ENCODE measurements at places on chromosomes 16 and 17.

DNA sequence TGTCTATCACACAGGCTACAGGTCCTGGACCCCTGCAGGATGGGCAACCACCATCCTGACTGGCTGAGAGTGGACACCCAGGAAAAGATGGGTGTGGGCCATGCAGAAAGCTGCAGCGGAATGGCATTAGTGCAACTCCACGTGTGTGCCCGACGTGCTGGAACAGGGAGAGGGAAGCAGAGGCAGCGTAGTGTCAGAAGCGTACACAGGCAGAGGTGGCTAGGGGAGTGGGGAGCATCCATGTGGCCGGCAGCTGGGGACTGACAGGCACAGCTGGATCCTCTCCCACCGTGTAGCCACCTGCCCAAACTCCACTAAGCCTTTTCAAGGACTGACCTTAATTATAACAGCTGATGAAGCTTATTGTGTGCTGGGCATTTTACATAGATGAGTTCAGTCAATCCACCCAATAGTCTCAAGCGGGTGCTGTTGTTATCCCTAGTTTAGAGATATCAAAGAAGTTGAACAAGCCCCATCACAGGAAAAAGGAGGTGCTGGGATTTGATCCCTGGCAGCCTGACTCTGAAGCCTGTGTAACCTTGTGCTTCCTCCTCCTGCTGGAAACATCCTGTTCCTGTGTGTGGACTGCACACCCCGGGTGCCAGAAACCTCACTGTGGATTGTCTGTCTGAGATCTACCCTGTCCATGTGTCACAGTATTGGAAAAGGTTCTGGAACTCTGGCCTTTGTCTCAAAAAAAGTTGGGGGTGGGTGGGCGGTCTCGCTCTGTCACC lies 114.0 kb downstream of the PRKCA start:
- no peak for DNase-seq

DNA sequence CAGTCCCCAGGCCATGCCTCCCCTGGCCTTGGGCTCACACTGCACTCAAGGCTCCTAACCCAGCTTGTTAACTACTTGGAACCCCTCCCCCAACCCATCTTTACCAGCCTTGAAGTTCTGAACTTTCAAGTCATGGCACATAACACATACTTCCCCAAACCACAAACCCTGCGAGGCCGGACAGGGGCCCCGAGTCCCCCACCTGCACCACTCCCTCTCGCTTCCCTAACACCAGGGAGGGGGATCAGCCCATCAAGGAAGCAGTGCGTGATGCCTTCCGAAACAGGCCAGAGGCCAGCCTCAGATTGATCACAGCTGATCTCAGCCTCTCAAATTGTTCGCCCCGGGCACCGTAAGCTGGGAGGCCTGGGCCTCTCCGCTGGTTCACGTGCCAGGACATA lies 3.0 kb upstream of the NLRC3 start:
- DNase-seq, result no peak

GRCh38 chr17:57987581-57988300 lies at the start of gene VEZF1:
Gene VEZF1, minus strand, starts transcription at chr17:57988254. Its CDS starts 143 bp downstream, at chr17:57988111.
- DNase-seq, result peak; percentile 57

GRCh38 chr17:36999471-36999870 lies 50.7 kb downstream of the AATF start:
- no peak for DNase-seq

- DNase-seq, result no peak
Observed at GRCh38 chr16:89045881-89046280, 47.8 kb upstream of the ACSF3 start.

DNA sequence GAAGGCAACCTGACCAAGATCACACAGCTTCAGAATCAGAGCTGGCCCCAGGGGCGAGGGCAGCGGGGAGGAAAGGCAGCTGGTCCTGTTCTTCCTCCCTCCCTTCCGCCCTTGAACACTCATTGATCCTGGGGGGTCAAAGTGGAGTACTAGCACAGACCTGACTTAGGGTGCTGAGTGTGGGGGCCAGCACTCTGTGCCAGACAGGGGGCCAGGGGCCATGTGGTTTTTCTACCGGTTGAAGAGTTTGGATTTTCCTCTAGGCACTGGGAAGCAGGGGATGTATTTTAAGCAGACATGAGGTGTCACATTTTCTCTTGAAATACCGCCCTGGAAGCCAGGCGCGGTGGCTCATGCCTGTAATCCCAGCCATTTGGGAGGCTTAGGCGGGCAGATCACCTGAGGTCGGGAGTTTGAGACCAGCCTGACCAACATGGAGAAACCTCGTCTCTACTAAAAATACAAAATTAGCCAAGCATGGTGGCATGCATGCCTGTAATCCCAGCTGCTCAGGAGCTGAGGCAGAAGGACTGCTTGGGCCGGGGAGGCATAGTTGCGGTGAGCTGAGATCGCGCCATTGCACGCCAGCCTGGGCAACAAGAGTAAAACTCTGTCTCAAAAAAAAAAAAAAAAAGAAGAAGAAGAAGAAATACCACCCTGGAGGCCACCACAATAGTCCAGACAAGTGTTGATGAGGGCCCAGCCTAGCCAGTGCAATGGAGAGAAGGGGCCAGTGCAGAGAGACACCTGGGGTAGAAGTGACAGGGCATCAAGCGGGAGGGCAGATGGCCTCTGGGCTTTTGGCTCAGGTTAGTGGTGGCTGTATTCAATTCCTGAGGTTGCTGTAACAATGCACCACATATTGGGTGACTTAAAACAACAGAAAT lies 15.3 kb downstream of the OSBPL7 start:
- no peak for DNase-seq

- DNase-seq, result no peak
Observed at GRCh38 chr16:3467921-3468320, 24.4 kb downstream of the NAA60 start.

- DNase-seq, result no peak
Observed at GRCh38 chr16:2085669-2086068, 37.9 kb downstream of the TSC2 start.

GRCh38 chr17:8839410-8839935 lies 28.0 kb downstream of the PIK3R6 start:
- no peak for DNase-seq

- no peak for DNase-seq
Observed at GRCh38 chr17:78329263-78330059, 30.4 kb downstream of the SOCS3 start.

- no peak for DNase-seq
Observed at GRCh38 chr17:17345686-17346427, 42.7 kb downstream of the NT5M start.

DNA sequence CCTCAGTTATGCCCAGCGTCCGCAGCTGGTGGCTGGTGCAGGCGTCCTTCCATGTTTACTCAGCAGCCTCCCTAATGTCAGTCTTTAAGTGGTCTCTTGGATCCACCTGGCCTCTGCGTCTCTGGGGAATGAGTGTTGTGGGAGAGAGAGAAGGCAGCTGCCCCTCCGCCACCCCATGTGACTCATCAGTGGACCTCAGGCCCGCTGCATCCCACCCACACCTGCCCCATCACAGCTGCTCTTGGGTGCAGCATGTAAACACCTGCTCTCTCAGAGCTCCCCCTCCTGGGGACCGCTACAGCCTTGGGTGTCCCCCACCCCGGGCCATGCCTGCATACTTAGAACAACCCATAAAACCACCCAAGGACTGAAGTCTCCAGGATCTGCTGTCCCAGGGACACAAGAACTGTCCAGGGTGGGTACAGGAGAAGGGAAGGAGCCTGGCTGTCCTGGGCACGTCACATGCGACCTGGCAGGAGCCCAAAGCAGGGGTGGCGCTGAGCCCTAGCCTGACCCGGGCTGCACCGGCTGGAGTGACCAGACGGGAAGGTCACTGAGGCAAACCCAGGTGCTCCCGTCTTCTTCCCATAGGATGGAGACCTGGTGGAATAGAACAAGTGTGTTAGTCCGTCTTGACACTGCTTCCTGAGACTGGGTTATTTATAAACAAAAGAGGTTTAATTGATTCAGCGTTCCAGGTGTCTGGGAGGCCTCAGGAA lies 4.2 kb downstream of the C16orf90 start:
- no peak for DNase-seq

GRCh38 chr17:66387392-66387981 lies 85.1 kb downstream of the PRKCA start:
- no peak for DNase-seq

DNA sequence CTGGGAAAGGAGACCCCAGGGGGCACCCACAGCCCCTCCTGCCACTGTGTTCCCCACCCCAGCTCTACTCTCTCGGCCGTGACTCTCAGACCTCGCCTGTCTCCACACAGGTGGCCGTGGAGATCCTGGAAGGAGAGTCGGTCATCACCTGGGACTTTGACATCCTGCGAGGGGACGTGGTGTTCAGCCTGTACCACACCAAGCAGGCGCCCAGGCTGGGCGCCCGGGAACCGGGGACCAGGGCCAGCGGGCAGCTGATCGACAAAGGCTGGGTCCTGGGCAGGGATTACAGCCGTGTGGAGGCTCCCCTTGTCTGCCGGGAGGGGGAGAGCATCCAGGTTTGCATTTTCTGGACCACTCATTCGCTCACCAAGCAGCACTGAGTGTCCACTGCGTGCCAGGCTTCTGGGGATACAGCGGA lies 25.4 kb downstream of the NAGPA start:
- no peak for DNase-seq

- DNase-seq, result no peak
Observed at GRCh38 chr17:7237761-7238419, 1.4 kb downstream of the PHF23 start.

- no peak for DNase-seq
Observed at GRCh38 chr17:77141846-77142449, 1.2 kb downstream of the SEC14L1 start.

DNA sequence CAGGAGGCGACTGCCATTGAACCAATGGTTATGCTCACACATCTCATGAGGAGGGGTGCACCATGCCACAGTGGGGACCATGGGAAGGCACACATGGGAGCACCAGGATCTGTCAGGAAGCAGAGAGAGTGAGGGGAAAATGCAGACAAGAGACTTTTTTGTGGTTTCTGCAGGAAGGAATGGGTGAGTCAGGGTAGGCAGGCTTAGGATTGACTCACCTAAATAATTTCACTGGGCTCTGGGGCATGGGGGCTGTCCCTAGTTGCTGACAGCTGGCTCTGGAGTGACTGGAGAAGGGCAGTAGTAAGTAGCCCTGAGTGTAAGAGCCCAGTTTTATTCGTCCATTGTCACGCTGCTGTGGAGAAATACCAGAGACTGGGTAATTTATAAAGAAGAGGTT lies 202.4 kb downstream of the AXIN2 start:
- DNase-seq, result no peak

DNA sequence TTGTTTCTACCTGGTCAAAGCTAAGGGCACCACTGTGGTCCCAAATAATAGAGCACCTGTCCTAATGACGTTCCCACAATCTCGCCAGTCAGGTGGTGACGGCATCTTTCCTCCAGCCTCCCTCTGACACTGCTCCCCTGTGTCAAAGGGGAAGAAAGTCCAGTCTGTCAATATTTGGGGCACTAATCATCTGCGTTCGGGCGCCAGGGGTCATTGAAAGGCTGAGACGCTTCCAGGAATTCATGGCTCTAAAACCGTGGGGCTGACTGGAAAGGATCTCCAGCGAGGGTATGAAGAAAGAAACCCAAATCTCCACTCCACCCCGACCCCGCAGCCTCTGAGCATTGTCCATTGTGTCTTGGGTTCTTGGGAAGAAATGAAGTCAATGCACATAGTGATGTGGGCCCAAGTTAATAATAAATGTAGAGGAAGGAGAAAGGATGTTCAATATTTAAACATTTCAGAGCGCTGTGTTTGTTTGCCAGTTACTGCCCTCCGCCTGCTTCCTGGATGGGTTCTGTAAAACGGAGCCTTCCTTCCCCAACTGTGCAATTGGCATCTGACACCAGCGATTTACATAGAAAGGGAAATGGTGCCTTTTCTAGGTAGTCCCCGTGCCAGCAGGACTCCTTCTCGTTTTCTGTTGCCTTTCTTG lies 103.2 kb downstream of the SOCS1 start:
- no peak for DNase-seq

GRCh38 chr16:78474762-78475161 lies 375.3 kb downstream of the WWOX start:
- DNase-seq, result no peak

DNA sequence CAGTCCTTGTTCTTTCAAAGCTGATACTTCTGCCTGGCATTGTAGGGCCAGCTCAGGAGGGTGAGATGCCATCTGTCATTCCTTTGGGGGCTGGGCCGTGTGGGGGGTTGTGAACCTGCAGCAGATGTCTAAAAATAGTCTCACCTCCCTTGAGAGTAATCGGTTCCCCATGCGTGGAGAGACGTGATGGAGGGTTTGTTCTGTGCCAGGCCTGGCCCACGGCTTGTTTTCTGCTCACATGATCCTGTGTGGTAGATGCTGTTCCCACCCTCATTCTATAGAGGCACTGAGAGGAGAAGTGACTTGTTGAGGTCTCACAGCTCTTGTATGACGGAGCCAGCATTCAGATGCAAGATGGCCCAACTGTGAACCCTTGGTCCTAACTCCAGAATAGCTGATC lies 4.6 kb downstream of the IRF8 start:
- DNase-seq, result no peak

GRCh38 chr16:28289939-28290858 lies 2.1 kb upstream of the SBK1 start:
- no peak for DNase-seq

- no peak for DNase-seq
Observed at GRCh38 chr17:10674704-10675103, 17.6 kb upstream of the MYH3 start.

DNA sequence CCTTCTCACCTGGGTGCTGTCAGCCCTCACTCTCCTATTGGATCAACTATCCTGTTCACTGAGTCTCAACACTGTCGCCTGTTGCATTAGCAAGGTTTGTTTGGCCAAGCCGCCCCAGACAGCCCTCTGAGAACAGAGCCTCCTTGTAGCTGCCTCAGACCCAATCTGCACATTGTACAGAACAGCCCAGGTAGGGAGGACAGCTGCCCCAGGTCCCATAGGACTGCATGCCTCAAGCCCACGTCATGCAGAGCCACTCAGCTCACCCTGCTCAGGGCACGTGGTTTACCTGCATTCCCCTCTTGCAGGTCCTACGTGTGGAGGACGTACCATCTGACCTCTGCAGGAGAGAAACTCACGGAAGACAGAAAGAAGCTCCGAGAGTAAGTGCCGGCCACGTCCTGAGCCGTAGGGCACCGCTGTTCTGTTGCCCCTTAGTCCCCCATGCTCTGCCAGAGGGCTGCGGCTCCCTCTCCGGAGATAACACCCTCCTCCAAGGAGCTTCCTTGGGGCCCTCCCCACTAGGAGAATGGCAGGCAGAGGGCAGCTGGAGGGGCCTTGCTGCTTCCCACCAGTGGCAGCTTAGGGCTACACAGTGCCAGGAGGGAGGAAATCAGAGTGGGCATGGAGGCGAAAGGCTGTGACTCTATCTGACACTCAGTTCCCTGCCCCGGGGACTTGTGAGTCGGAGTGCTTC lies 2.8 kb downstream of the SNRNP25 start:
- no peak for DNase-seq

DNA sequence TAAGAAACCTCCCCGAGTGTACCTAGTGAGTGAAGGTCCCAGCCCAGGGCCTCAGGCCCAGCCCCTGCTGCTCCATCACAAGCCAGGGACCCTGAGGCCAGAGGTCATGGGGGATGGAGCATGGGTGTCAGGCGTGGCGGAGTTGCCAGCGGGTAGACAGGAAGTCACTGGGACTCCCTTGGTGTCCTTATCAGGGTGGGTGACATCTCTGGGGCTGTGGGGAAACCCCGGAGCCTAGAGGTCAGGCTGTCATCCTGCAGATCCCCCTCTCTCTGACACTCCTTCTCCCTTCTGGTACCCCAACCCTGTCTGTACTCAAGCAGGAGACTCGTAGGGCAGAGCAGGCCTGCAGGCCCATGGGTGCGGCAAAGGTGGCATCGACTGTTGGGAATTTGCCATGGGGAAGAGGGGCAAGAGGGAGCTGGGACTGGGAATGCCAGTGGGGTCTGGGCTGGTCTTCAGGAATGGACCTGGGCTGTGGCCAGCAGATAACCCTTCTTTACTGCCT lies 10.8 kb upstream of the ADGRG1 start:
- DNase-seq, result no peak

- DNase-seq, result no peak
Observed at GRCh38 chr17:3475812-3476610, at the start of gene ASPA. Gene ASPA, plus strand, starts transcription at chr17:3475997. Its CDS starts 163 bp downstream, at chr17:3476160.

All from NCI-H2081 treated with DMSO at 0.1 percent for 48 hours (cell line).